Osteoblast (primary cell): ENCODE measurements at places on chromosomes 12 and 14. TPM values are rescaled to one million over a fixed set of nuclear protein-coding genes. Genes with fewer than 3 reads are reported as not detected.

Gene C12orf60
- total RNA-seq: 0.59 and 0.72 TPM in 2 replicates

Gene CDKN3
- 7.6 and 8.5 TPM in 2 replicates for total RNA-seq

Gene OR4M1
- total RNA-seq: not detected in 2 replicates

DNA sequence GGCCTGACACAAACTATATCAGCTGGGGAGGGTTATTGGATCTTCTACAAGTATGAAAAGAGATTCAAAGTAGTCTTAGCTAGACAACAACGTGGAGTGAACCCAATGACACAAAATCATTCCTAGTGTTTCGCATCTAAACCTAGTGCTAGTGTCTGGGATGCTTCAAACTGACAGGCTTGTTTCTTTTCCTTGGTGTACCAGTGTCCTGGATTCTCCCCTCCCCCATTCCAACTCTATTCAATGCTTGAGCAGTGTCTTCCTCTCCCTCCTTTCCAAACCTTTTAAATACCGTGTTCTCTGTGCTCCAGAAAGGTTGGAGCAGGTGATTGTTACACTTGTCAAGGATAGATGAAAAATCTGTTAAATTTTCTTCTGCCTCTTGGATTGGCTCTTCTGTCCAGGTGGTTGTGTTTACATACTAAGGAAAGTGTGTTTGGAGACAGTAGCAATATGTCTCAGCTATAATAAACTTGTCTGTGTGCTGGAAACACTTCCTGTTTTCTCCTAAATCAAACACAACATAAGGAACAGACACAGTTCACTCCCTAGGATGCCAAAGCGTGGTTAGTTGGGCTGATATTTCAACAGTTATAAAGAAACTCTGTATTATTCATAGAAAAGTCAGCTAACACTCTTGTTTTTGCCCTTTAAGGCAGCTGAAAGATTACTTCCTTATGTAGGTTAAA is 14.4 kb upstream of the GUCY2C start:
- H3K36me3 ChIP-seq: no peaks in the 10 kb centered on the region
- H3K4me1 ChIP-seq: no peaks in the 10 kb centered on the region
- H3K4me3 ChIP-seq: no peak overlapping the region
- peaks cover 3% of the 10 kb centered on the region for H3K27me3 ChIP-seq

- no peaks in the 10 kb centered on the region for H3K27me3 ChIP-seq
- peak overlapping the region; percentile 97 for H3K27ac ChIP-seq
- H3K36me3 ChIP-seq: no peaks in the 10 kb centered on the region
- DNase-seq: no peak
- no peak overlapping the region for H3K4me3 ChIP-seq
Observed at GRCh38 chr14:61563162-61563511, 132.2 kb upstream of the HIF1A start.

GRCh38 chr12:110600254-110600653 is 13.7 kb upstream of the TCTN1 start:
- no peak overlapping the region for H3K4me3 ChIP-seq
- no peaks in the 10 kb centered on the region for H3K36me3 ChIP-seq
- H3K27me3 ChIP-seq: no peaks in the 10 kb centered on the region
- H3K4me1 ChIP-seq: no peaks in the 10 kb centered on the region
- DNase-seq: peak; percentile 81

Gene ANO2
- under 0.01 and 0.29 TPM in 2 replicates for total RNA-seq

Gene DUSP6
- 28.6 and 30.0 TPM in 2 replicates for total RNA-seq

Gene GNG2
- 7.4 and 9.8 TPM in 2 replicates for total RNA-seq

Gene FGFR1OP2
- total RNA-seq: 47.8 and 48.0 TPM in 2 replicates

GRCh38 chr14:103000291-103000921 is 56.9 kb downstream of the CDC42BPB start:
- no peaks in the 10 kb centered on the region for H3K27me3 ChIP-seq
- H3K4me3 ChIP-seq: no peak overlapping the region
- peaks cover 49% of the 10 kb centered on the region for H3K36me3 ChIP-seq
- no peak for DNase-seq
